ENCODE measurements at places on chromosomes 1 and 21.

- no peak for DNase-seq
These were observed 298.5 kb upstream of the PROX1 start for GRCh38 chr1:213689260-213689659.

GRCh38 chr1:157200451-157200850 lies 62.3 kb upstream of the ETV3 start:
- DNase-seq = no peak

DNA sequence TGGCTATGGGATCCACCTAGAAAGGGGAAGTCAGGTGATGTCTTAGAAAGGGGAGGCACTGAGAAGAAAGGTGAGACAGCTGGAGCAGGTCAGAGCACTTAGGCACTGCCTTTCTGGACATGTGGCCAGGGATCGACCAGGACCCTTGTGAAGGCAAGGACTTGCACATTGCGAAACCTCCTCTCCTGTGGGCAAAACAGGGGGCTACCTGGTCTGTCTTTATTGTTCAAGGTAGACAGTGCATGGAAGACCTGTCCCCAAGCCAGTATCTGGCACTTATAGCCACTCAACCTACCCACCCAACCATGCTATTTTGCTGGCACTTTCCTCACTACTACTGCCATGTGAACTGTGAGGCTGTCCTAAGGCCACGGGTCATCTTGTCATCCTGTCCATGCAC lies 67.2 kb downstream of the NAV1 start:
- DNase-seq = no peak

DNA sequence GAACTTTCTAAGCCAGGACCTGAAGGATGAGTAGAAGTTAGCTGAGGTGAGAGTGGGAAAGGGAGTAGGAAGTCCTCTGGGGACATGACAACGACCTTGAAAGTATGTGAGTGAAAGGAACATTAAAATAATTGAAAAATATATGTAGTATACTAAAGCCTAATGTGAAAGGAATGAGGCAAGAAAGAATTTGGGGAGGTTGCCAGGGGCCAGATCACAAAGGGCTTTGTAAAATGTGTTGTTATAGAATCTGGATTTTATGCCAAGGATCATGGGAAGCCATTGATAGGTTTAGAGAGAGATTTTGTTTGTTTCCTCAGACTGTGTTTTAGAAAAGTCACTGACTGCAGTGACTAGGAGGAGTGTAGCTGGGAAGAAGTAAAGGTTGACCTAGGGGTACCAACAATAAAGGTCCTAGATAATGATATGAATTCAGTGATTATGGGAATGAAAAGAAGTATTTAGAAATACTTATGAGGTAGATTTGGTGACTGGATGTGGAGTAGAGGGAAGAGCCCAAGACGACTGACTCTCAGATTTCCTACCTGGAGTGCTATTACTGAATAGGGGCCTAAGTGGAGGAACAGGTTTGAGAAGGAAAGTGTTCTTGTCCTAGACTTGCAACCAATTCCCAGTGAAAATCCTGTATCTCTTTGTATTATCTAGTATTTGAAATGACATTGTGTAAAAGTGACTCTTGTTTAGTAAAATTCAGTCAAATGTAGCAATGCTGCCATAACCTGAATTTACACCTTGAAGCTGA lies 179.8 kb downstream of the PHTF1 start:
- DNase-seq = no peak

DNA sequence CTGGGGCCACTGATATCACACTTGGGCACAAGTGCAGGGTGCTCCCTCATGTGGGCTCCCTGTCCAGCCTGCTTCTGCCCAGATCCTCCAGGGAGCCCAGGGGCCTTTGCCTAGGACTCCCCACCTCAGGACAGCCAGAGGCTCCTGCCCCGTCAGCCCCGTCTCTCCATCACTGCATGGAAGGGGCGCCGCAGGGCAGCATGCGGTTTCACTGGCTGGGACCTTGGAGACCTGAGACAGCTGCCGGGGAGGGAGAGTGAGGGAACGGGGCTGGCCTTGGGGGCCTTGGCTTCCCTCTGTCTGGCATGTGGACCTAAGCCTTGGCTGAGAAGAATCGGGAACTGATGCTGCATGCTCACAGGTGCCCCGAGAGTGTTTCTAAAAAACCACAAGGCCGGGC lies 46.5 kb downstream of the KCNAB2 start:
- no peak for DNase-seq

- no peak for DNase-seq
These were observed 108.0 kb downstream of the NRIP1 start for GRCh38 chr21:14956807-14957206.

DNA sequence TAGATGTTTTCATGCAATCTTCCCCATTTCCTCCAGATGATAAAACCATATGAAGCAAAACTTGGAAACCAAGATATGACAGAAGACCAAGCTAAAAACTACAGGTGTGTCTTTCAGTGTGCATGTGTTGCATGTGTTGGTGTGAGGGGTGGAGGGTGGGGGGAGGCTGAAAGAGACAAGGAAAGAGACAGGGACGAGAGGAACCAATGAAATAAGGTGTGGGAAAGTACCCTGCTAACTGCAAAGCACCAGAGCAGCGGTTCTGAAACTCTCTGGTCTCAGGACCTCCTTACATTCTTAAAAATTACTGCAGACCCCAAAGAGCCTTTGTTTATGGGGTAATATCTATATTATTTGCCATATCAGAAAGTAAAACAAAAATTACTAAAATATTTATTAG lies 87.4 kb upstream of the HIVEP3 start:
- no peak for DNase-seq

GRCh38 chr1:170032531-170033280 lies 41.8 kb downstream of the KIFAP3 start:
- DNase-seq = no peak

DNA sequence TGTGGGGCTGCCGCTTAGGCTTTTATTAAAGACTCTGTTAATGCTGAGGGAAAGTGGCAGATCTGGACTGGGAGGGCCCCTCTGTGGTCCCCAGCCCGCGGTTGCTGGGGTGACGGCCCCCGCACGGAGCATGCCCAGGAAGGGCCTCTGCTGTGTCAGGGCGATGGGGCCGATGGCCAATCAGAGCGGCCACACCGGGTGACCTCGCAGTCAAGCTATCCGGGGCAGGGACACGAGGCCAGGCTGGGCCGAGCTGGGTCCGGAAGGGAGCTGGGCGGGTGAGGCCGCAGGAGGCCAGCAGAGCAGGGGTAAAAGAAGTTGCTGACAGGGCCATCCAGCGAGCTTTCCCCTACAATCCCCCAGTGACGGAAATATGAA lies 145.1 kb downstream of the CASZ1 start:
- no peak for DNase-seq

DNA sequence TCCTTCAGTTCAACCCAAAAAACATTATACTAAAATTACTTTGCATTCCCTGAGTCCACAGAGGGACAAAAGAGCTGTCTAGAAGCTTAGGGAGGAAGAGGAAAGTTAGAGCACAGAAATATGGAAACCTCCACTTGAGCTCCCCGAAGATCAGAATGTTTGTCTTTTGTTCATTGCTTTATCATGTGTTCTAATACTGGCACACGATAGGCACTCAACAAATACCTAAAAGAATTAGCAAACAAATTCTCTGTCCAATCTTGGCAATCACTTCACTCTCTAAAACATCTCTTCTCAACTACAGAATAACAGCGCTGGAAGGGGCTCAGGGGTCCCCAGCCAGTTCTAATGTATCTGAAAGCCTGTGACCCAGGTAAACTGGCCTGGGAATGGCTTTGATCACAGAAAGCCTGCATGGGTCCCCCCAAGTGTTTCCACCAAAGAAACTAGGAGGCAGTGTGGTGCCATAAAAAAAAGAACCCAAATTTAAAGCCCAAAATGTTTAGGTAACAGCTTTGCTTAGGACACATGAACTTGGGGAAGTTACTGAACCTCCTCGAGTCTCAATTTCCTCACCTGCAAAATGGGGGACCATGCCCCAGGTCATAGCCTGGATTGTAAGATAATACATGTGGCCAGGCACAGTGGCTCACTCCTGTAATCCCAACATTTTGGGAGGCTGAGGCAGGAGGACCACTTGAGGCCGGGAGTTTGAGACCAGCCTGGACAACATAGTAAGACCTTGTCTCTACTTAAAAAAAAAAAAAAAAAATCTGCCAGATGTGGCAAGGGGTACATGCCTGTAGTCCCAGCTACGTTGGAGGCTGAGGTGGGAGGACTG lies 45.8 kb downstream of the SSBP3 start:
- no peak for DNase-seq

DNA sequence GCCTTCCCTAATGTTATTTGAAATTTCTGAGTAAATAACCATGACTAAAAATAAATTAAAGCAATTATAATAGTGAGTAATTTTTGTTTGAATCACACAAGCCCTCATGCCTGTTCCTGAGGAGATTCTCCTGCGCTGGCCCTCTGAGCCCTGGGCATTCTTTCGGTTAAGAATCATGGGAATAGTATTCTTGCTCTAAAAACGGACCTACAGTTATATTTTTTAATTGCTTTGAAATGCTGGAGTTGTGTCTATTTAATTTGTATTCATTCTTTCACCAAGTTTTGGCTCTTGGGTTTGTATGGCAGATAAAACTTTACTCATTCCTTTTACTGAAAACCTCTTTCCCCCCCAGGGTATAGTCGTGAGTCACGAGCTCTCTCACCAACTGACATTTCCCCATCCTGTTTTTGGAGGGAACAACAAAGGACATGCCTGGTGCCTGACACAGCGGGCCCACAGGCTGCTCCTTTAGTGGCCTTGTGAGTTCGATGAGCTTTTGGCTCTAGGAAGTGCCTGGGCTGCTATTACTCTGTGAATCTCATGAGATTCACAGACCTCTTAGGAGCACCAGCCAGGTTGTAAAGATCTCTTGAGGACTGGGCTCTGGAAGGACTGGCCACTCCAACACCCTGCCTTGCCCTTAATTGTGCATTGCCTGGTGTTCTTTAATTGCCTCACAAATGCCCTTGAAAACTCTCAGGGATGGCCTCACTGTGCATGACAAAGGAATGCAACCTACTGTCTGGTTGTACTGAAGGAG lies 58.6 kb downstream of the DDR2 start:
- no peak for DNase-seq

GRCh38 chr1:156336242-156336641 lies 1.9 kb downstream of the CCT3 start:
- DNase-seq = no peak

Data from KG1 (cell line).